ENCODE measurements at places on chromosomes 1 and 21. TPM values are rescaled to one million over a fixed set of nuclear protein-coding genes. Genes with fewer than 3 reads are reported as not detected.

NBPF14 gene
- total RNA-seq: 18.7 TPM

CRABP2 gene
- total RNA-seq: 1.4 TPM

BACH1 gene
- 22.7 TPM for total RNA-seq

OPRD1 gene
- total RNA-seq: 0.05 TPM

LDLRAD1 gene
- not detected for total RNA-seq

COL24A1 gene
- total RNA-seq: not detected

AGO4 gene
- total RNA-seq: 8.0 TPM

WNT3A gene
- not detected for total RNA-seq

DNA sequence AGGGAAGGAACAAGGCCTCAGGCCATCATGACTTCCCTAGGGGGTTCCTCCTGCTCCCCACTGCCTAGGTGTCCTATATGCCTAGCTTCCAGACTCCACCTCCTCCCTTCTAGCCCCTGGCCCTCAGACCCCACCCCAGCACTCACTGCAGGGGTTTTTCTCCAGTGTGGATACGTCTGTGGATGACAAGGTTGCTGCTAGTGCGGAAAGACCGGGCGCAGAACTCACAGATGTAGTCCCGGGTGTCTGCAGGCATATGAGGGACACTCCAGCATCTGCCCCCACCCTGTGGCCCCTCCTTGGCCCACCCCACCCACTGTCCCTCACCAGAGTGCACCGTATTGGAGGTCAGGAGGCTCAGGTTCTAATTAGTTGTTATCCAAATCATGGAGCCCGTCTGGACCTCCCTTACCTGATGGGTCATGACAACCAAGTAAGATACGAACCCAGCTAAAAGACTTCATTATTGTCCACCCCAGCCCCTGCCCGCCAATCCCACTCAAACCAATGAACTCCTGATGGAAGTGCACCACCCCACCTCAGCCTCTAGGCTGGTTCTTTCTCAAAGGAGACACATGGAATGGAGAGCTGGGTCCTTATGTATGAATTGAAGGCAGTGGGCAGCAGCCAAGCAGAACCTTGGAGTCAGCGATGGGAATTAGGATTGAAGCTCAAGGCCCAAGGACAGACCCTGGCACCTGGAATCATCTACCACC is 8.2 kb downstream of the ZNF692 start:
- no peak for DNase-seq

DNA sequence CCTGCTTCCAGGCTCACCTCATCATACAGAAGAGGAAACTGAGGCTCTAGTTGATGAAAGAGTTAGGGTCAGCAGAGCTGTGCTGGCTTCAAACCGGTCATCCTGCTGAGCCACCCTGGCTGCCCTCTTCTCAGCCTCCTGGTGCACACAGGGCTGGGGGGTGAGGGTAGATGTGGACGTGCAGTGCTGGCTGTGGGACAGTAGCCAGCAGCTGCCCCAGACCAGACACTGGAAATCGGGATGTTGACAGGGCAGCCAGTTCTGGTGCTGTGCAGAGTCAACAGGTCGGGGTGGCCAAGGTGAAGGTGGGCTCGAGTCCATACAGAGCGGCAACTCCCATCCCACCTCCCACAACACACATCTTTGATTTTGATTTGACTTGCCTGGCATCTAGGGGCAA is 1.5 kb upstream of the CLCNKA start:
- DNase-seq: no peak

- DNase-seq: no peak
These were observed 156.3 kb downstream of the DISP1 start for GRCh38 chr1:222971146-222971545.

- DNase-seq: no peak
These were observed 19.1 kb downstream of the TMEM51 start for GRCh38 chr1:15172405-15173259.

- no peak for DNase-seq
These were observed 158.5 kb upstream of the FGGY start for GRCh38 chr1:59138402-59138801.

DNA sequence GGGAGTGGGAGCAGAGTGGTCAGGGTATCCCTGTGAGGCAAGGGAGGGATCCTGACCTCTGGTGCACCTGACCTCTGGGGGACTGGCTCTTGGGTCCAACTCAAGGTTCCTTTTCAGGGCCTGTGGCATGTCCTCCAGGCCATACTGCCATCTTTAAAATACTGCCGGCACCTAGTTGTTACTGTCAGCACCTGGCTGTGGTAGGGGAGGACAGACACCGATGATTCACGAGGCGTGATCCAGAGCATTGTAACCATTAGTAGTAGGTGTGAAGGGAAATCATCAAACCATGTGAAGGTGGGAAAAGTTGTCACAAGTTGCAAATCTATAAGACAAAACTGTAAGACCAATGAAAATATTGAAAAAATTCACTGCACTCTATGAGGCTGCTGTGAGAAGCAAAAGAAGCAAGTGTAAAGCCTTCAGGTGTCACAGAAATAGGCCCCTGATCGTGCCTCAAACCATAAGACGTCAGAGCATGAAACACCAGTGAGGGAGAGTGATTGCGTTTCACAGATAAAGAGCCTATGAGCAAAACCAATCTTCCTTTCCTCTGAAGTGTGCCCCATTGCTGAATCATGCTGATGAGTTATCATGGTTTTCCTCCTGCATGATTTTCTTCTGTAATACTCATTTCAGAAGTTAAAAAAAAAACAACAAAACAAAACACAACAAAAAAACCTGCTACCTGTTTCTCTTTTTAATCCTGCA is 55.3 kb downstream of the CDC7 start:
- peak; percentile 79 for DNase-seq

- DNase-seq: no peak
These were observed 36.4 kb downstream of the DDAH1 start for GRCh38 chr1:85428471-85429089.

DNA sequence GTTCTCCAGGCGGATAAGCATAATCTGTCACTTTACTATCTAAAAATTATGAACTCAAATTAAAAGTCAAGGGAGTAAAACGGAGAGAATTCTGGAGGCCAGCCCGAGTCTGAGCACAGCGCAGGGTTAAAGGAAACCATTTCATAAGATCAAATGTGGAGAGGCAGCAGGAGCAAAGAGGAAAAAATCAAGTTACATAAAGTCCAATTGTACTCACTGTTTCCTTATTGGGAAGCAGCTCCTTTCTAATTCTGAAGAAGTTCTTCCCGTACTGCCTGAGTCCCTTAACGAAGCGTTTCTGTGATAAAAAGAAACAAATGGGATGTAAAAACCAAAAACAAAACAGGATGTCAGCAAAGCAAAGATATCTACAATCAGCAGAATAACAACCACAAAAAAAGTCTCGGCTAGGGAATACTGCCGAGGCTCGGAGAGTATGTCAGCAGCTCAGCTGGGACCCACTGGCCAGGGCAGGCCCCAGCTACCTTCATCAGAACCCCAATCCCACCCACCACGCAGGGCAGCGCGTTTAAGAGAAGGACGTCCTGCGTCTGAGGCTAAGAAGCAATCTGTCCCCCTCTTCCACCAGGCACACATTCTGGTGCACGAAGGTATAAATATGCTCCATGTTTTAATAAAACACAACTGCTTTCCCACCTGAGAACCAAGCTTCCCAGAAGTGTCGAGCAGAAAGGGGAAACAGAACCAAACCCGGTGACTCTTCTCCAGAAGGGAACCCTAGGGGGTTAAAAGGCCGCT is 104.8 kb downstream of the SLC45A1 start:
- no peak for DNase-seq

GRCh38 chr1:42364542-42364941 is 16.1 kb upstream of the RIMKLA start:
- no peak for DNase-seq

GRCh38 chr1:29520571-29521437 is 284.5 kb downstream of the PTPRU start:
- DNase-seq: no peak

GRCh38 chr1:201310986-201311355 is 27.7 kb downstream of the PKP1 start:
- DNase-seq: no peak

DNA sequence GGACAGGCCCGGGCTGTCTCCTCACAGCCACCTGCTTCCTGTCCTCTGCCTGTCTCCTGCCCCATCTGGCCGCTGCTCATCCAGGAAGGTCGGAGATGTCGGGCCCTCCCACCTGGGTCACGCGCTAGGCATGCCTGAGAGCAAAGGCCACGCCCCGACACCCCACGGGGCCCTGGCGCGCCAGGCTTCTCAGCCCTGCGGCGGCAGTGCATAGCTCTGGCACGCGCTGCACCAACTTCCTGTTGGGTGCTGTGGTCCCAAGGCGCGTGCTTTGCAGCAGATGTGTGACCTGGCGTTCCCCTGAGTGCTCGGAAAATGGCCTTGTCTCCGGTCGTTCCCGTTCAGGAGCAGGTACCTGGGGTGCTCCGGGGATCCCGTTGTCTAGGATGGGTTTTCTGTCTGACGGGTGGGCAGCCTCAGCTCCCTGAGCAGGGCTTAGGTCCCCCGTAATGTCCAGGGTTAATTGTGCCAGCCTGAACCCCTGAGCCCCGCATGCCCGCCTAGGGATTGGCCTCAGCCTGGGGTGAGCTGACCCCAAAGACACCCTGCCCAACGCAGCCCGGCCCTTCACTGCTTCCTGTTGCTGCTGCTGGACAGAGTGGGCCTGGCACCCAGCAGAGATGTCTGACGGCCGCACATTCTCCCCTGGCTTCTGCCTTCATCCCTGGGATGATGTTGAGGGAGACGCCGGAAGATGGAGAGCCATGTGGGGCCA is 19.4 kb upstream of the KCNAB2 start:
- DNase-seq: peak; percentile 90

GRCh38 chr1:246792603-246793002 is 68.4 kb downstream of the SCCPDH start:
- DNase-seq: no peak

DNA sequence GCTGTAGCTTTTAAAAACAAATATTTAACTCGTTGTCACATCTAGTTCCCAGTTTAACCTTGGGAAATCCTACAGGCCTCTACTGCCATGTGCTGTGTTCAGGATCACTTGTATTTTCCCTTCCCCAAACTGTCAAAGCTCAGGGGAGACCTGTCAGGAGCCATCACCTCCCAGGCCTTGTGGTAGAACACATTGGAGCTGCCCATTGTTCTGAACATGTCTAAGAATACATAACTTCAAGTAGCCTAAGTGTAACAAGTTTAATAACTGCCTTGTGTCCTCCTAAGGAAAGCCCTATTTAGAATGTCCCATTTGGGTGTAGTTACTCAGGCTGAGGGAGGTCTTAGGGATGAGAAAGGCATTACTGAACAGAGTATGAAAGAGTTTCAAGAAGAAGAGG is 28.6 kb upstream of the PIGC start:
- DNase-seq: no peak

GRCh38 chr1:232474826-232475225 is 155.1 kb downstream of the SIPA1L2 start:
- DNase-seq: no peak

GRCh38 chr1:168466714-168467131 is 77.1 kb downstream of the XCL2 start:
- DNase-seq: no peak

DNA sequence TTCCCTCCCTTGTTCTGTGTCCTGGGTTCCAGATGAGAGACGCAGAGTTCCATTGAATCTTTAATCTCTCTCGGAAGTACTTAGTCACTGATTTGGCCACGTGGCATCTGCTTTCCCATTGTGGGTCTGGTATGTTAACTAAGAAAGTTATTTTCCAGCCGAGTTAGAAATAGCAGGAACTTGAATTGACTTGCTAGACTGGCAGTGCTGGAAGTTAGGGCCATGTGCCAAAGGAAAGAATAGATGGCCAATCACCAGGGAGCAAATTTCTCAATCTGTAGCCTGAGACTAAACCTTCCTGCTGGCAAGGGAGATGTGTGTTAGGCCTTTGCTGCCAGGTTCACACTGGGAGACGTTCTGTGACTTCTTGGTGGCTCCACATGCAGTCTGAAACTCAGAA is 24.2 kb upstream of the SLFNL1 start:
- no peak for DNase-seq

DNA sequence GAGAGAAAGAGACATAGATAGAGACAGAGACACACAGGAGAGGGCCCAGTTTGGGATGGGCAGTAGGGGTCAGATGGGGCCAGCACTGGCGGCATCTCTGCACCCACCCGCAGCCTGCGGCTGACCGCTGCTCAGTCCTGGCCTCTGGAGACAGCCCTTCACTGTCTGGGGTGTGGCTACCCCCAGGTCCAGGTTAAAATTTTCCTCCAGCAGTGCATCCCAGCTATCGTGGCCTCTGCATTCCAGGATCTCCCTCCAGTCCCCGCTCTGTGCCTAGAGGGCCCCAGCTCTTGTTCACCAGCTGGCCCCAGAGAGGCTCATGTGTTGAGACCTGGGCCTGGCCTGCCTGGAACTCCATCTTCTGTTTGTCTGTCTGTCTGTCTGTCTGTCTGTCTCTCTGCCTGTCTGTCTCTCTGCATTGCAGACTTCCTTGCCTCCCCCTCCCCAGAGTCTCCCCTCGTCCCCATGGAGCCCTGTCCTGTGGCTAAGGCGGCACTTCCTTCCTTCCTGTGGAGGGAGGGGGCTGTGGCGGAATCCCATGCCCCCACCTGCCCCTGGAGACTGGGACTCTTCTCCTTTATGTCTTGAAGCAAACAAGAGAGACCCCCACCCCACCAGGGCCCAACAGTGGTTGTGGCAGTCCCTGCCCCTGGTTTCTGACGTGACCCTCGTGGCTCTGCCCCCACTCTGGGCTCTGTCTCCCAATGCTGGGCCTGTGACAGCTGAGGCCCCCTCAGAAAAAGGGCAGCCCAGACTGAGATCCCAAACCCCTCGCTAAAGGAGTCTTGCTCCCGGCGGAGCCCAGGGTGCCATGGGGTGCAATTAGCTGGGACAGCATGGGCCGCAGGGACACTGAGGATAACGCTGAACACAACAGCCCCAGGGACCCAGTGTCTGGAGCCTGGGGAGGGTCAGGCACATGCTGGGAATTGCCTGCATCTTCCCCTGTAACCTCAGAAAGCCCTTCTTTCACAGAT is 241.8 kb downstream of the NPHP4 start:
- DNase-seq: no peak

DNA sequence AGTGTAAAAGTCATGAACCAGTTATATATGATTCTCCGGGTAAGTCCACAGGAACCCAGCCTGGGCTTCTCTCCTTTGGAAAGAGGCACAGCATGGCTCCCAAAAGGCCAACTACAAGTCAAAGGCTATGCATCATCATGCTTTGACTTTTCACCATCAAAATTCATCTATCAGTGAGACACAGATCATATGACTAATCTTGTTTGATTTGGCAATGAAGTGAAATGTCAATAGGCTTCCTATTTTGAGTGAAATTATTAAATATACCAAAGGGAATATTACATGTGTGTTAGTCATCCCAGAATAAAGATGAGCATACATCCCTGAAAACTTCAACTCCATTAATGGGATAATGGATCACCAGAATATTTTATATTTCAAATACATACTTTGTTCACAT is 83.5 kb upstream of the ADGRL2 start:
- no peak for DNase-seq

DNA sequence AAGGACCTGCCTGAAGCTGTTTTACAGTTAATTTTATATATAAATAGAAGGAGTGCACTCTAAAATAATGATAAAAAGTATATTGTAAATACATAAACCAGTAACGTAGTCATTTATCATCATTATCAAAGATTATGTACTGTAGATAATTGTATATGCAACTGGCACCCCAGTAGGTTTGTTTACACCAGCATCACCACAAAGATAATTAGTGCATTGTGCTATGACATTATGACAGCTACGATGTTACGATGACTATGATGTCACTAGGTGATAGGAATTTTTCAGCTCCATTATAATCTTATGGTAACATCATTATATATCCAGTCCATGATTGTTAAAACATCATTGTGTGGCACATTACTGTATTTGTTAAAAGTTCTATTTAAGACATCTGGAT is 185.2 kb downstream of the LBR start:
- no peak for DNase-seq
